Adipocyte (in vitro differentiated cells): ENCODE measurements at places on chromosomes 1 and 21.

DNA sequence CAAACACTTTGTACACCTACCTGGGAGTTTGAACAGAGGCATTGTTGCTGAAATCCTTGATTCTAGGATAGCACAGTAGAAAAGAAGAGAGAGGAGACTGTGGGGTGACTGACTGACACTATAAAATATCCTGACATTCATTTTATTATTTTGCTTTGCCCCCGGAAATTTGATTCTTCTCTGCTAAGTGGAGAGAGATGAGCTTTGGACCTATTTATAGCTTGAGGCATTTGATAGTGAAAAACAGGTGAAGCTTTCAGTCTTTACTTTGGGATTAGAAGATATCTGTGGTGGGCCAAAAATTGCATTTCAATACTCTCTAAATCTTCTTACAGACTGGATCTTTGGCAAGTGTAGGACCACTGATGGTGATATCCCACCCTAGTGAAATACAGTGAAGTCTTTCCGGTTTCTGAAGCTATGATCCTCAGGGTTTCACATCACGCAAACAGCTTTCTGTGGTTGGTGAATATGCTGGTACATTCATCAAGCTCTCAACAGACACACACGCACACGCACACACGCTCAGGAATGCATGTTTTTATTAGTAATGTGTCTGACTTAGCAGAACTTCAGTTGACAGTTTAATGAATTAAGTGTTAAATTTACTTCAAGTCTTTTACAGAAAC is at the start of gene AMPD1:
Gene AMPD1 (minus strand): TSS at position 117 of the 629 bp plus-strand sequence. CDS start 75 bp downstream, at position 42.
- no peak for DNase-seq

DNA sequence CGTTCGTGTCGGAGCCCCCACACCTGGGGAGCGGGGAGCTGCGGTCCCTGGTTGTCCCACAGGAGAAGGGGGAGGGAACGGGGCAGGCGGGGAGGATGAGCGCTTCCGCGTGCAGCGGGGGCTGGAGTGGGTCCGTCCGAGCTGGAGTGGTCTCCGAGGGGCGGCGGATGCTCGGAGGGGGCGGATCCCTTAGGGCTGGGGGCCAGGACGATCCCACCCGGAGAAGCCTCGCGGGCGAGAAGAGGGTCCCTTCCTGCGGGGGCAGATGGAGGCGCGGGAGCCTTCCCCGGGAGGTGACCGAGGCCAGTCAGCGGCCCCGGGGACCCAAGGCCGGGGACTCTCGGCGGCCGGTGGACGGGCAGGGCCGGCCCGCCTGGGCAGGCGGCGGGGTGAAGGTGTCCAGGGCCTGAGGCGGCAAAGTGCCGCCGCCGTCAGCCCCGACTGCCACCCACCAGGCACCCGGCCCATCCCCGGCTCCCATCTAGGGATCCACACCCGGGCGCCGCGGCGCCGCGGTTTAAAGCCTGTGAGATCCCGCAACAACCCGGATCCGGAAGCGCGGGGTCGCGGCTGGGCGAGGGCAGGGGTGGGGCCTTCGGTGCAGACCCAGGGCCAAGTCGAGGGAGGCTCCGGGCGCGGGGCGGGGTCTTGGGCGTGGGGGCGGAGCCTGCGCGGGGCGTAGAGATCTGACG is 5.3 kb upstream of the CCDC27 start:
- peak; percentile 86 for DNase-seq

DNA sequence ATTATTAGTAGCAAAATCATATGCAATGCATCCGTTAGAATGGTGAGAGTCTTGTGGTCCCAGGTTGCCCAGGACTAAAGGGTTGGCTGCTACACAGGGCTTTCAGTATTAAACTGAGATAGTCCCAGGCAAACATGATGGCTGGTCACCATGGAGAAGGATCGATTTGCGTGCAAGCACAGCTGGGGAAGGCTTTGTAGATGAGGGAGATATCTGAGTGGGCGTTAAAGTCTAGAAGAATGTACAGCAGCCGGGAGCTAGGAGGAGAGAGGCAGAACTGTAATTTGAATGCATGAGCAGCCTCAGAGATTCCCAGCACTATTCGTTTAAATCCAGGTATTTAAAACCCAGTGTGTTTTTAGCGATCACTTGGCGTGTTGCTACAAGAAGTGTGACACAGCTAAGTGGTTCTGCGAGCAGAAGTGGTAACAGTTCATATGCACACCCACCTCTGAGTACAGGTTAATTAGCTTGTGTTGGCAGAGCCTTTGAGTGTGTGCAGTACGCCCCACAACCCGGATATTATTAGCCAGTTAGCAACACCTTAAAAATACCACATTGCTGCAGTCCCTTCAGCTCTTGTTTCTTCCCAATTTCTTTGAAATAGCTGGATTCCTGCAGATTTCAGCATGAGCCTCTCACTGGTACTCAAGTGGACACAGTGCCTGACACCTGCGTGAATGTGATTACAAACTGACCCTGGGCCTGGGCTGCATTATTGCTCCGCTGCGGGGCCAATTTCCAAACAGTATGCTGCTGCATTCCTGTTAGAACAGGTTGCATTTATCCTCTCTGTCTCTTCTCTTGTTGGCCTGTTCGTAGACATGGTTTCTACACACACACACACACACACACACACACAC is 67.2 kb upstream of the SCAF4 start:
- DNase-seq, result peak; percentile 36

- no peak for DNase-seq
Measured at GRCh38 chr1:203072002-203072602, 13.7 kb downstream of the MYOG start.

DNA sequence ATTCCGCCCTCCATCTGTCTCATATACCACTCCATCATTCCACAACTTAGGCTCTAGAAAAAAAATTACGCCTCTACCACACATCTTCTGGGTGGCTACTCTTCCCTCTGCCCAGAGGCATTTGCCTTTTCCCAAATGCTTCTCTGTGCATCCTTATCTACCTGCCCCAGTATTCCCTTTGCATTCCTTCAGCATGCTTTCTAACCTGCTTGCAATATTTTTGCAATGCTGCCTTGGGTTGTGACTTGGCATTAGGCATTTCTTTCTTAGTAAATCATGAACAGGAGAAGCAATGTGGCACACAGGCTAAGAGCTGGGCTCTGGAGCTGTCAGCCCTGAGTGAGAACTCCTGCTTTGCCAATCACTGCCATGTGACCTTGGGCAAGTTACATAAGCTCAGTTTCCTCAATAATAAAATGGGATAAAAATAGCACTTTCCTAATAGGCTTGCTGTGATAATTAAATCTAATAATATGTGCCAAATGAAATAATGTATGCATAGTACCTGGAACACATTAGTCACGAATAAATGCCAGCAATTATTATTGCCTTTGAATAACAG is 276.0 kb downstream of the ASTN1 start:
- DNase-seq, result no peak

GRCh38 chr1:53306168-53306567 is 21.7 kb downstream of the LRP8 start:
- DNase-seq, result peak; percentile 29

DNA sequence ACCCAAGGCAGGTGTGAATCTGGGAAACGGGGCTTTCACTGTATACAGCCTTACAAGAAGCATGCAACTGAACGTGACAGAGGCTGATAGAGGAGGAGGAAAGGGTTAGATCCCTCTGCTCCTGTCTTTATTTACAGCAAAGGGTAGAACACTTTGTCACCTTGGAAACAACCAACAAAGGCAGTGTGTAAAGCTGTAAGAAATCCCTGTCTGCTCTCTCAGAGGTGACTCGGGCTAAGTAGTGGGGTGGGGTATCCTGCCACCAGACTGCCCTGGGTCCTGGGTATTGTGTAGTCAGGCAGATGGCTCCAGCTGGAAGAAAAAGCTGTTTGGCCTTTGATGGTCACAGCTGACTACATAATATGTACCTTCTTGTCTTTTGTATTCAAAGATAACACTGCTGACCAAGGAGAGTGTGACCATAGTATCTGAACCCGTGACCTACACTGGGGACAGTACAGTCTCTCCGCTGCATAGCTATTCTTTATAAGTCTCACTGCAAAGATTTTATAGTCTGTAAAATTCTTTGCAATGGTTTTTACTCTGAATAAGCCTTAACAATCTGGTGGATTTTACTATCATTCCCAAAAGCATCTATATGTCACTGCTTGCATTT is 22.1 kb upstream of the POU2F1 start:
- DNase-seq, result no peak

DNA sequence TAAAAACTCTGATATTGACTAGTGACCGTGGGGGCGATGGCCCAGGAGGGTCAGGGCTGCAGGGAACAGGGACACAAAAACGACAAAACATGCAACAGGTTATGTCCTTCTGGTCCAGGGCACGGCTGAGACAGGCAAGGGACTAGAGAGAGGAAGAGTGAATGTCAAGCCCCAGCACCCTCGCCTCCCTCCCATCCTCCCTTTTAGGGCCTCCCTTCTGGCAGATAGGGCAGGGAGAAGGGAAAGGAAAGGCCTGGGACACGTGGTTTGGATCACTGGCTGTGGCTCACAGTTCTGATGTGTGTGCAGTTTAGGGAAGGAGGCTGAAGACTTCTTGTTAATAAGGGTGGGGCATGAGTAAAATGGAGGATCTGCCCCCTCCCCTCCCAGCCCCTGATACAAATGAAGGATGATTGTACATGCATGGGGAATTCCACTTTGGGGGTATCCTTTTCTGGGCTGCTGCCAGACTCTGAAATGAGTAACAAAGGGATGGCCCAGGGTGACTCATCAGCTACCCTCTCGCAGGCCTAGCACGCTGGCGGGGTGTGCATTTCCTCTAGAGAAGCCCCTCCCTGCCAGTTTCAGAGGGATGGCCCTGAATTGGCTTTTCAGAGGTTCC is 14.2 kb downstream of the CAPN2 start:
- peak; percentile 94 for DNase-seq

GRCh38 chr1:12581179-12581578 is 36.8 kb downstream of the DHRS3 start:
- DNase-seq, result no peak

DNA sequence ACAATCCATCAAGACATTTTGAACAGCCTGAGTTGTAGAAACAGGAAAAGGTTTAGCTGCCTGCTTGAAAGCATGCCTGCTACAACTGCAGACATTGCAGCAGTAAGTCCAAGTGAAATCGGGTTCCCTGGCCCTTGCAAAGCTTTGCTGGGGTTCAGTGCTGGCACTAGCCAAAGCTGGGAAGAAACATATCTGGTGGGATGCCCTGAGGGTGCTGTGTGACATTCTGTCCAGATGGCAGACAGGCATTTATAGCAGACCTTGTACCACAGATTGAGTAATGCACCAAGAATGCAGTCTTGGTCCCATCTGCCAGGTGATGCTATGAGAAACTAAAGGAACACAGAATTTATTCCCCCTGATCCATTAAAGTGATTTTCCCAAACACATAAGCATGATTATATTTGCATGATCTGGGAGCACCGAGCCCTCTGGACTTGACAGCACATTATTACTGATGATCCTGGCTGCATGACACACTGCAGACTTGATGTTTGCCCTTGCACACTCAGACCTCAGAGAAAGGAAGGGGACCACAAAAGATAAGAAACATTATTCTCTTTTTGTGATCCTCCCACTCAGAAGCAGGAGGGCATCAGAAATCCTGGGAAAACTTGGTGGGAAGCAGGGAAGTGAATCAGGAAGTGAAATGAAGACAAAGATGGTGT is 223.7 kb upstream of the FAM78B start:
- no peak for DNase-seq

GRCh38 chr1:222996310-222996975 is 146.6 kb downstream of the TLR5 start:
- DNase-seq, result no peak

DNA sequence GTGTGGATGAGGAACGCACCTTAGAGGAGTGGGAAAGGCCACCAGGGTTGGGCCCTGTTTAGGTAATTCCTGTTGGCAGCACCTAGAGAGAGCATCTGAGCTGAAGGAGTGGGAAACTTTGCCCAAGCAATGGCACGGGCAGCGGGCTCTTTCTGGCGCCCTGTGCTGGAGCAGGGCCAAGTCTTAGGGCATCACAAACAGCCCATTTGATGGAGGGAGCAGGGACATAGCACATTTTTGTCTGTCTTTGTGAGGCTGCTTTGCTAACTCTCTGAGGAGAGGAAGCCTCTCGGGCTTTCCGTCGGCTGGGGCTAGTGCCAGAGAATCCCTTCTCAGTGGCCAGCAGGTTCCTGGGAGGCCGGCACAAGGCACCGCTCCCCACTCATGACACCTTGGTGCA is 22.5 kb upstream of the CNTN2 start:
- DNase-seq, result no peak

DNA sequence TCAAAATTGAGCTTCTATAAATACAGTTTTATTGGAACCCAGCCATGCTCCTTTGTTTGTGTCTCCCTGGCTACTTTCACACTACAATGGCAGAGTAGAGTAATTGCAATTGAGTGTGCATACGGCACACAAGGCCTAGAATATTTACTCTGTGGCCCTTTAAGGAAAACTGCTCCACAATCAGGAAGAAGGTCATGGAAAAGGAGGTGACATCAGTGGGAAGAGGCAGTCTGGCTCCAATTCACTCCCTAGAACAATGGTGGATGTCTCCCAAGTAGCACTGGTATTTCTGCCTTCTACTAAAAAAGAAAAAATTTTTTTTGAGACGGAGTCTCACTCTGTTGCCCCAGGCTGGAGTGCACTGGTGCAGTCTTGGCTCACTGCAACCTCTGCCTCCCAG is 51.3 kb downstream of the KRTAP19-8 start:
- DNase-seq, result no peak

DNA sequence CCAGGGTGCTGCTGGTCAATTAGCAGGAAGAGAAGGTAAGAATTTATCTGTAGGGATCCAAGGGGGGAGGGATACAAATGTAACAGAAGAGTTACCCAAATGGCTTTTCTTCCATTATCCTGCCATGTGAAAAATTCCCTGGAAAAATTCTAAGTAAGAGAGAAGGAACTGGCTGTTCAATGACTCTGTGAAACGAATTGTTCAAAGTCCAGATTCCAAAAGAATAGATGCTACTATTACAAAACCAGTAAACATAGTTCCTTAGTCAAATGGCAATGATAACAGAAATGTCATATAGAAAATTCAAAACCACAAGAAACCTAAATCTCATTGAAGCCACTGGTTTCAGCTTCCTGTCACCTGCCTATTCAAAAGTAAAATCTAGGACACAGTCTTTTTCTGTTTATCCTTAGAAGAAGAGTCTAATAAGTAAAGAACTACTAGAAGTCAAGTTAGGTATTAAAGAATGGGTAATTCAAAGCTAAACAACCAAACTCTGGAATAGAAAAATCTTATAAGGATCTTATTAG is 102.6 kb downstream of the ZNF644 start:
- DNase-seq, result no peak

GRCh38 chr1:29839726-29840125 is 603.4 kb downstream of the PTPRU start:
- no peak for DNase-seq

DNA sequence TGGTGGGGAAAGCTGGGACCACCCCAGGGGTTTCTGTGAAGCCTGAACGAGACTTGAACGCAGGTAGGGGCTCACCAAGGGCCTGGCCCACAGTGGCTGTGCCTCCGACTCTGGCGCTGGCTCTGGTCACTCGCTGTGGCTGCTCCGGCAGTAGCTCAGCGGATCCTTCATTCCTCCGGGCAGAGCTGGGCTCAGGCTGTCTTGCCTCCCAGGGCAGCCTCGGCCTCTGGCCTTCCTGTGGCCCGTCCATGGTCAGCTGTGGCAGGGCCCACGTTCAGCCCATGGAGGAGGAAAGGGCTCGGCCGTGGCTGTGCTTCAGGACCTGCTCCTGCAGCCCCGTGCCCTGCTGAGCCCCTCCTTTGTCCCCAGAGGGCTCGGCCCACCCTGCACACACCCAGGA is 162.9 kb upstream of the C1orf174 start:
- no peak for DNase-seq

GRCh38 chr1:231315887-231316286 is 21.8 kb downstream of the EXOC8 start:
- peak; percentile 40 for DNase-seq
